Fibroblast of mammary gland (primary cell): ENCODE measurements at places on chromosomes 5 and 9.
A peak's percentile ranks its signal among the peaks of the same experiment; 100 is the strongest.

GRCh38 chr5:83925321-83925954 lies 204.8 kb upstream of the HAPLN1 start:
- DNase-seq: peak; percentile 27

DNA sequence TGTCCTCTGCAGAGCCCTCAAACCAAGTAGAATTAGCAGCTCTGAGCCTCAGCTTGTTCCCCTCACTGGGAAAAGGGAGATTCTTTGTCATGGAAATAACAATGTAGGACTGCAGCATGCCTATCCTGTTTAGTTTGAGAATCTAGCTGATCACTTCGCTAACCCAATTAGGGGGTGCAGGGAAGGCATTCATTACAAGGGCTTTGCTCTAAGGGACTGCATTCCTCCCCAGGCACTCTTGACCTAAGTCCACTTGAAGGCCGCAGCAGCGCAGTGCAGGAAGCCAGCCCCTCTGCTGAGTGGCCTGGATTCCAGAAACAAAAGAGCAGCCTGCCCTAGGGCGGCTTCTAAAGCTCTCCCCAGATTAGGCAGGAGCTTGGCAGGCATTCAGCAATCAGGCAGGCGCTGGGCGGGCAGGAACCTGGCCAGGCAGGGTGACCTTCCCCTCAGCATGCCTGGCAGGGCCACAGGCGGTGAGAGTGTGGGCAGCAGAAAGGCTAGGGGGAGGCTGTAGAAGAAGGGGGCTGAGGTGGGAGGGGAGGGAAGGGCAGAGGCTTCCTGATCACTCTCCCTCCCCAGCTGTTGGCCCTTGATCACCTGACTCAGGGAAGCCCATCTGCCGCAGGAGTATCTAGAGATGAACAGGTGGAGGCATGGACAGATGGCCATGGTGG lies 24.8 kb downstream of the CCNJL start:
- no peak for DNase-seq

- DNase-seq: peak; percentile 63
These were observed 14.4 kb upstream of the SCGB3A1 start for GRCh38 chr5:180605554-180606214.

- no peak for DNase-seq
These were observed 69.5 kb upstream of the HSPB3 start for GRCh38 chr5:54385994-54386393.

- no peak for DNase-seq
These were observed 8.6 kb downstream of the CHMP5 start for GRCh38 chr9:33273266-33273971.
